A549 (cell line): ENCODE measurements at places on chromosomes 1 and 21.
A peak's percentile ranks its signal among the peaks of the same experiment; 100 is the strongest.

DNA sequence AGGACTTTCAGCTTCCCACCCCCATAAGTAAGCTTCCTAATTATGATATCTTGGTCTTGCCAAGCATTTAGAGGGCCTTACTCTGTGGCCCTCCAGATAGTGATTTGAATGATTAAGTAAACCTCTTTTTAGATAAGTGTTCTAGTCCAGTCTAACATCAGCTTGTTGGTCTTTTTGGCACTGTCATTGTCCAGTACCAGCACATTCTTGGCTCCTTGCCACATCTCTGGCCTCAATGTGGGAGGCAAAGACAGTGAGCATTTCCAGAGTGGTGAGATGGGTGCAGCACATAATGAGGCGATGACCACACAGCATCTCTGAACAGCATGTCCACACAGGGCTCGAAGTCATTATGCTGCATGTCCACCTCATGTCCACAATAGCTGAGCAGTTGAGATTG lies 6.1 kb downstream of the CAPZA1 start:
- DNase-seq, result peak; percentile 3

GRCh38 chr1:184753608-184754475 lies 816 bp downstream of the EDEM3 start:
- peak; percentile 21 for DNase-seq

DNA sequence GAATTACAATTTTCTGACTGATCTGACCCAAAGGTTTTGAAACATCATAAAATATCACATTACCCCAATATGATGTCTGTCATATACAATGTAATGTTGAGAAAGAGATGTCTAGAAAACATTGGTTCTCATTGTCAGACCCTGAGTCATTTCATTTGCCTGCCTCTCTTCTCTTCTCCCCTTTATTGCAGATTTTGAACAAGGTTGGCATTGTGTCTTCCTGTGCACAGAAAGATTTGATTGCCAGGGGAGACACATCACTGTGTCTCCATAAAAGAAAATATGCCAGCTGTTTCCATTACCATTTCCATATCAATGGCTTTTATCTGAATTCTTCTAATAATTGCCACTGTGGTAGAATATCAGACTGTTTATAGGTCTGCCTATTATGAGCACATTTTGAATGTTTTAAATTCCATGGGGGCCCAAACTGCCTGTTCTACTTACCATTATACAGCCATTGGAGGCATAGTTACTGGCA lies 65.6 kb downstream of the IFI44 start:
- peak; percentile 3 for DNase-seq

DNA sequence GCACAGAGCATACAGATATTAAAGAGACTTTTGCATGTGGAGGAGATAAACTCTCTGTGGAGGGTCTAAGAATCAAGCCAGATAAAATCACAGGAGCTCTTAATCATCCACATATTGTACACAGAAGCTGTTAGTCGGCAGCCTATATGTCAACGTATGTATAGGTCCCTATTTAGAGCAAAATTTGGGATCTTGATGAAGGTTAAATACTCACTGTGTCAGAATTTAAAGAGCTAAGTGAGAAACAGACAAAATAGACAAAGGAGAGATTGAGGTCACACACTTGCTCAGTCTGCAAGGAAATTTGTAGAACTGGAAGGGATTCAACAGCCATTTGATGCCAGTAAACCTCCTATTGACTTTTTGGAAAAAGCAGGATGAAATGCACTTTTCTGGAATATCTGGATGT lies 4.1 kb upstream of the IRF2BP2 start:
- no peak for DNase-seq

- DNase-seq, result no peak
Observed at GRCh38 chr21:17526776-17527175, 13.9 kb downstream of the CXADR start.

DNA sequence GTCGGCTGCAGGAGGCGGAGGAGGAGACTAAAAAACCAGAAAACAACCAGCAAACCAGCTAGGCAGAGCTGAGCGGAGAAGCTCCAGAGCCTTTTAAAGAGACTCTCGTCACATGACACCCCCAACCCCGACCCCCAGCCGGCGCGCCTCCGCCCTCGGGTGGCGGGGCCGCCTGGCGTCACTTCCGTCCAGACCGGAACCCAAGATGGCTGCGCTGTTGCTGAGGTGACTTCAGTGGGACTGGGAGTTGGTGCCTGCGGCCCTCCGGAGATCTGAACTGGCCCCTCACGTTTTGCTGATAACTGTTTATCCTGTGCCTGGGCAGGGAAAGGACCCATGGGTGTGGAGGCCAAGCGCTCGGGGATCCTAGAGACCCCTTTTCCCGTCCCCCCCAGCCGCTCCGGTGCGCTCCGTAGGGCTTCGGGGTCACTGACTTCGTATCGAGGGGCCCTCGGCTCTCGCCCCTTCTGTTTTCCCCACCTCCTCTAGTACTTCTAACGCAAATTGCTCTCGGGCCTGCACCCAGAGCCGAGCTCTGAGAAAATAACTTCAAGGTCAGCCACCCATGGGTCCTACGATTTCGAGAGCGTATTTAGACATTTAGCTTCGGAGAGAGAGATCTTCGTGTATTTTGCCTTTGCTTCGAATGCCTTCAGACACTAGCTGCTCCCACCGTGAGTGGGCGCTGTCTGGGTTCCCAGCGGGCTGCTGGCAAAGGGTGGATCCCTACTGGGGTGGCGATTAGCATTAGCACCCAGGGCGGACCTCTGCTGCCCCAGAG lies at the start of gene SDHC:
Gene SDHC, plus strand, starts transcription at position 181 of the 781 bp plus-strand sequence. Its CDS starts 25 bp downstream, at position 206.
- peak; percentile 83 for DNase-seq

DNA sequence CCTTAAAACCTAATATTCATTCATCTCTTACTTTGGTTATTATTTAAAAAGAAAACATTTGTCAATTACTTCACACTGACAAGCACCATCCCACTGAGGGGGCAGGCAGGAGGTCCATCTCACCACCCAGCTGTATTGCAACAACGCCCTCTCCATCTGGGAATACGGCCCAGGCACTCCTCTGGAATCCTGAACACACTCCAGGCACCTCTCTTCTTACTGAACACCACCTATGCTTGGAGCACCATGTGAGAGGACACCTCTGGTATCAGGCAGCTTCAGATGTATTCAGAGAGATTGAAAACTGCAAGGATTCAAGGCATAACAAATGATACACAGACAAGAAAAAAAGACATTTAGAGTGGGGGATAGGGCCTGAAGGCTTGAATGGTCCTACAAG lies 147.1 kb downstream of the CACNA1E start:
- no peak for DNase-seq

DNA sequence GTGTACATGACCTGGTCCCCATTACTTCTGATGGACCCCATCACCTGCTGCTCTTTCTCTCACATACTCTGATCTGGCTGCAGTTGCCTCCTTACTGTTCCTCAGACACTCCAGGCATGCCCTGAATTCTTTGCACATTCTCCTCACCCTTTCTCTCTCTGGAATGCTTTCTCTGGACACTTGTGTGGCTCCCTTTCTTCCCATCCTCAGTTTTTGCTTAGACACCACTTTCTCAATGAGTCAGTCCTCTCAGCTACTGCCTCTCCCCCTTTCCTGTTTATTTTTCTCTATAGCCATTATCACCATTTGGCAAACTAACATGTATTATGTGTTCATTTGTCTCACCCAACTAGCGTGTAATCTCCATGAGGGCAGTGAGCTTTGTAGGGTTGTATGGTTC lies 28.1 kb downstream of the PLXNA2 start:
- no peak for DNase-seq

- DNase-seq, result no peak
Observed at GRCh38 chr21:35451276-35451675, 402.2 kb upstream of the RUNX1 start.

- no peak for DNase-seq
Observed at GRCh38 chr1:1630965-1631781, 800 bp upstream of the MMP23B start.

DNA sequence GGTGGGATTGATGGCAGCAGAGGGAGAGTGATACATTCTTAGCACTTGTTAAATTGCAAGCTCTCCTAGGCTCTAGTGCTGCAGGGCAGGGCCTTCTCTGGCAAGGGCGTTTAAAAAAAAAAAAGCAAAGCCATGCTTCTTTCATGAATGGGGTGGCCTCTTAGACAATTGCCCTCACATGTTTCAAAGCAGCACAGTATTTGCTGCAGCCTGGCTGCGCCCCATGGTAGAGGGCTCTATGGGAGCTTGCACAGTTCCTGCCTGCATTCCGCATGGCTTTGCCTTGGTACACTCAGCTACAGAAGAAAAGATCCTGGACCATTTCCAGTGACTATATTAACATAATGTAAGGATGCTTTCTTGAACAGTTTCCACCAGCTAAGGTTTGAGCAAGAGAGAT lies 267.2 kb downstream of the ZNF648 start:
- DNase-seq, result no peak

DNA sequence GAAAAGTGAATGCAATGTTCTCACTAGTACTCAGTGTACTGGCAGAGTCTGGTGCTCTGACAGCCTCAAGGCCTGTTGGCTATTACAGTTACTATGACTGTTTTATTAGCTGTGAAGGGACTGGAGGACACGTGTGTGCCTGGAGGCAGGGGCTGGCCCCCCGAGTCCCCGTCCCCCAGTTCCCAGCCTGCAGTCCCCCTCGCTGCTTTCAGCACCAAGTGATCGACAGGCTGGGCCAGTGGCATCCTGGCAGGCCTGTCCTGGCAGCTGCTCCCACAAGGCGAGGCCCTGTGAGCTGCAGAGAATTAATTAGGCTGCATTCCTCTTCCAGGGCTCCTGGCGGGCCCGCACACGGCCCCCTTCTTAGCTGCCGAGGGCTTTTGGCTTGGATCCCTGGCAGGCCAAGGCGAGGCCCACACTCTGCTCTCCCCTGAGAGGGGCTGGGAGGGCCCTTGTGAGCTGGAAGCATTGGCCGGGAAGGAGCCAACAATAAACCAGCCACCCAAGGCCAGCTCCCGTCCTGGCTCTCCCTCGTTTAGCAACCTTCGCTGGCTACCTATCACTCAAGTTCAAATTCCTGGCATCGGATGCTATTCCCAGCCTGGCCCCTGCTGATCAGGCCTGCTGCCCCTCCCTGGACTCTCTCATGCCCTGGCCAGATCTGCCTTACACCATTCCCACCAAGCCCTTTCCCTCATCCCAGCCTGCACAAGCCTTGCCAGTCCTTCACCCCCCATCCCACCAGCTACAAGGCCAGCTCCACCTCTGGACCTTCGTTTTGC lies 9.8 kb downstream of the EDN2 start:
- DNase-seq, result no peak

DNA sequence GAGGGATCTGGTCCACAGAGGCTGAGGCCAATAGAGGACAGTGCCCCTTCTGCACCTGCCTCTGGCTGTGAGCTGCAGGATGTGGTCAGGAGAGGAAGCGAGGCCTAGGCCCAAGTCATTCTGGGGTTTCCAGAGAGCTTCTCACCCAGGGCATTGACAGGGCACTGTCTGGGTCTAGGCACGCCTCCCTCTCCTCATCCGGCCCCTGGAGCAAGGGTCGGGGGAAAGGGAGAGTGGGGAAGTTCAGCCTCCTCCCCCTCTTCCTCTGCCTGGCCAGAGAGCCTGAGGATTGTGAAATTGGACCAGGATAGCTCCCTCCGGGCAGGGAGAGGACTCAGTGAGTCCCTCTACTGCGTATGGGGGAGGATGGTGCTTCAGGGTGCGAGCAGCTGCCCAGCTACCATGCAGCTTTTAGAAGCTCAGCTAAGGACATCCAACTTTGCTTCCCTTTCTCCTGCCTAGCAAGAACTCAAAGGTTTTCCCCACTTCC lies 6.3 kb upstream of the INAVA start:
- no peak for DNase-seq

DNA sequence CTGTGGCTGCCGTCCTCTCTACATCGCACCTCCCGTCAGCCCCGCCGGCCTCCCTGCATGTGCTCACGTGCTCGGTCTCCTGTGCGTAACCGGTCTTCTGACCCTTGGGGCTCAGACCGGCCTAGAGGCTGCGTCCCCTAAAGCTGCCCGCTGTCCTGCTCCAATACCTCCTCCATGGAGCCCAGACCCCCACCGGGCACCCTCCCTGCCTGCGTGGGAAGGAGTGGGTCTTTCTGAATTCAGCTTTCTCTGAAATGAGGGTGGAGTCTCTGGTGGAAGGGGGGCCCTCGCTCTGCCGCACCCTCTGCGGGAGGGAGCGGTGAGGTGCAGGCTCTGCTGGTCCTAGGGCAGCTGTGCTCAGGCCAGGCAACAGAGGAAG lies 18.7 kb upstream of the POFUT2 start:
- DNase-seq, result no peak

DNA sequence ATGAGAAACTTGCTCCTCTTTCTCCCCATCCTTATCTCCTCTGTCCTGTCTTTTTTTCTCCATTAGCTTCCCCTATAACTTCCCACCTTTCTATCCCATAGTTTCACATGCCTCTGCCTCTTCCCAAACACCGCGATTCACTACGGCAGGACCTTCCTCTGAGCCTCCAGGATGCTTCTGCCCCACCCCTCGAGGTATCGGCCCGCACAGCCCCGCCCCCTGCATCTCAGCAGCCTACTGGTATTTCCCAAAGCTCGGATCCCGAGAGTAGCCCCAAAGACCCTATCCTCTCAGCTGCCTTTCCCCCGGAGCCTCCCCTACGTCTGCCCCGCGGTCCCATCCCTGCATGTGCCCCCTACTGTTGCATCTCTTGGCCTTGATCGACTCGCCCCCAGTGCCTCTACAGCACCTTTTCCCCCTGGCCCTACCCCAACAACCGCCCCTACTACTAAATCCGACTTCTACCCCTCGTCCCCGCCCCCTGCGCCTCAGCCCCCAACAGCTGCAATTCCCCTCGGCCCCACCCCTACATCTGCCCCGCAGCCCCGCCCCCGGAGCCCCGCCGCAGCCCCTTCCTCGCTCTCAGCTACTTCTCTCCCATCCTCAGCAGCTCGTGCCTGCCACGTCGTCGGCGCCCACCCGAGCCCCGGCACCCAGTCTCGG lies 512 bp downstream of the PIAS3 start:
- DNase-seq, result peak; percentile 48

GRCh38 chr1:117828201-117828600 lies 101.2 kb downstream of the GDAP2 start:
- DNase-seq, result no peak

DNA sequence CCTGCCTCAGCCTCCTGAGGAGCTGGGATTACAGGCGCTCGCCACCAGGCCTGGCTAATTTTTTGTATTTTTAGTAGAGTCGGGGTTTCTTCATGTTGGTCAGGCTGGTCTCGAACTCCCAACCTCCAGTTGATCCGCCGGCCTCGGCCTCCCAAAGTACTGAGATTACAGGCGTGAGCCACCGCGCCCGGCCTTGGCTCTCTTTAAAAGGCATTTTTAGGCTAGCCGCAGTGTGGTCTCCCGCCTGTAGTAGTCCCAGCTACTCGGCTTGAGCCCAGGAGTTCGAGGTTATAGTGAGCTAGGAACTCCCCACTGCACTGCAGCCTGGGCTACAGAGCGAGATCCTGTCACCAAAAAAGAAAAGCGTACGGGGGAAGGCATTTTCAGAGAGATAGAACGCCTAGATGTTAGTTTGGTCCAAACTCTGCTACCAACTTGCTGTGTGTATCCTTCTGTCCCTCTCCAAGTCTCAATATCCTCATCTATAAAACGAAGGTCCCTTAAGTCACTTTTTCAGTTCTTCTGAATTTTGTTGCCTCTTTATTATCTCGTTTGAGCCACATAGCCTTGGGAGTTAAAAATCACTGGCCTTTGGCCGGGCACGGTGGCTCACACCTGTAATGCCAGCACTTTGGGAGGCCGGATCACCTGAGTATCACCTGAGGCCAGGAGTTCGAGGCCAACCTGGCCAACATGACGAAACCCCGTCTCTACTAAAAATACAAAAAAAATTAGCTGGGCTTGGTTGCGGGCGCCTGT lies 734 bp downstream of the MED18 start:
- peak; percentile 30 for DNase-seq

GRCh38 chr1:62841587-62842169 lies 57.7 kb downstream of the ATG4C start:
- peak; percentile 57 for DNase-seq
